ENCODE measurements at places on chromosomes 2 and 18. TPM values are rescaled to one million over a fixed set of nuclear protein-coding genes. Genes with fewer than 3 reads are reported as not detected.

Gene IL37
- not detected for total RNA-seq

Gene VAMP8
- 37.7 TPM for total RNA-seq

Gene DSG2
- 34.3 TPM for total RNA-seq

Gene KLHL30
- total RNA-seq = 8.3 TPM

Gene STAMBP
- 20.3 TPM for total RNA-seq

Gene ATOH8
- total RNA-seq = 24.5 TPM

Gene IL1B
- 0.88 TPM for total RNA-seq

Gene ONECUT2
- 0.06 TPM for total RNA-seq

Gene GCG
- total RNA-seq = not detected

Gene UGT1A5
- not detected for total RNA-seq

Gene COX7A2L
- 138 TPM for total RNA-seq
